Retina (tissue), 1 donor: ENCODE measurements at places on chromosomes 7 and 10.

DNA sequence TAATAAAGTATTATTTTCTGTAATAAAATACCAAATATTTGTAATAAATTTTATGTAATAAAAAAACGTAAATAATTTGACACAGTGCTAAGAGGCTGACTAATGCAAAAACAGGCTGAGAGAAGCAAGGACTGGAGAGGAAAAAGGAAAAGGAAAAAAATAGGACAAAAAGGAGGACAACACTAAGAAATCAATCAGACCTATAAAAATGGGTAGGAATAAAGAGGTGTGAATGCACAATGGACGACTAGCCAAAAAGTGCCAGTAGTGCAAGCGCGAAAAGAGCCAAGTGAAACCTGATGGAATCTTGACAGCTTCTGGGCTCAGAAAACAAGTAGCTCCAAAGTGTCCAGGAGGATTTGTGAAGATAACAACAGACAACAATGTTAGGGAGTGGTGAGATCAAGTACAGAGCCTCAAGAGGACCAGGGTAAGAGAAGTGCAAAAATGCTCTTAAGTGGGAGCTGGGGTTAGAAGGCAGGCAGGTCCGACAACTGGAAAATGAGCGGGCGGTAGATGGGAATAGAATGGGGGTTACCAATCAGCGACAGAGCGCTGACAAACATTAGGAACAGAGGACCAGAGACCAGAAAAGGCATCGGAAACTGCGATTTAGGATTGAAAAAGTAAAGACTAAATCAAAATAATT lies 1.2 kb downstream of the BRAF start:
- no peak for DNase-seq

- DNase-seq, result no peak
Observed at GRCh38 chr7:141232286-141233051, 158.6 kb downstream of the TMEM178B start.

DNA sequence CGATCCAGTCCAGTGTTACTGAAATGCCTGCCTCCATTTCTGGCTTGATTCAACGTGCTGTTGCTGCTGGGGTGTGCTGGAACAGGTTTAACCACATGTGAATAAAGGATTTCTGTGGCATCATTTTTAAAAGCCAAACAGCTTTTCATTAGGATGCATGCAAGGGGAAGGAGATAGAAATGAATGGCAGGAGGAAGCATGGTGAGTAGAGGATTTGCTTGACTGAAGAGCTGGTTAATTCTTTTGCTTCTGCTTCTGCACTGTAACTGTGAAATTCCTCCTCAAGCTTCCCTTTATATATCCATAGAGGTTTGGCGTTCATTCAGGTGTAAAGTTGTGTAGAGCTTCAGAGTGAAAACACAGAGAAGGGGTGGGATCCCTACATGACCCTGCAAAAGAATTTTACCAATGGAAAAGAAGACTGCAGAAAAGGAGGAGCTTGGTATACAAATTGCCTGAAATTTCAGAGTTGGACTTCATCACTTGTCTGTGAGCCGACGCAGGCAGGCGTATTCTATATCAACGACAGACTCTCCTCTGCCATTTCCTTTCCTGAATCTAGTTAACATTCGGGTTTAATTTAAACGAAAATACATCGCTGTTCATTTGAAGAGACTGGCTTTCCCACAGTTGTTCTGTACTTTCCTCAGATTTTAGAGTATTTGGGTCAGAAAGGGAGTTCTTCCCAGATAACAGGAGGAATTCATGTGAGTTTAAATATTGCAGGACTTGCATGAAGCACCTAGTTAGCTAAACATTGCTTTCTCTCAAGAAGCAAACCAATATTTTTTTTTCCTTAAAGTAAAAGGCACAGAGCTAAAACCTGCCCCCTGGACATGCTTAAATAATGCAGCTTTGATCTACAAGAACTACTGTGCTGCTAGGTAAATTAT lies at the start of gene SOSTDC1:
SOSTDC1 (minus strand) TSS at position 270 of the 893 bp plus-strand sequence; CDS start at position 200, 70 bp downstream.
- peak; percentile 56 for DNase-seq

DNA sequence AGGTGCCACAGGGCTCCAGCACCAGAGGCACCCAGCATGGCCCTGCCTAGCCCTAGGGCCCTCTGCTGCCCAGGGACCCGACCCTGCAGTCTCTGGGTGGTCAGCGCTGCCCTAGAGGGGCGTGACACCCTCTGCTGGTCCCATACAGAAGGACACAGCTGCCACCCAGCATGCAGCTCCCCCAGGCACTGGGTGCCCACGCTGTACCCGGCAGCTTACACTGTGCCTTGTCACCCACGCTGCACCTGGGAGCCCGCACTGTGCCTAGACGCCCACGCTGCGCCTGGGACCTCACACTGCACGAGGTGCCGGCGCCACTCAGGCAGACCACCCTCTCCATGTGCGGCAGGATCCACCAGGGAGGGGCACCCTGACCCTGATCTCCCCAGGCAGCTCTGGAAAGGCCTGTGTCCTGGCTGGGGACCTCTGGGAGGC lies 55.2 kb downstream of the PWWP2B start:
- no peak for DNase-seq

- no peak for DNase-seq
Observed at GRCh38 chr10:118843647-118844265, 89.0 kb upstream of the CACUL1 start.

GRCh38 chr10:8726084-8726778 lies 671.7 kb downstream of the GATA3 start:
- DNase-seq, result no peak

GRCh38 chr10:124999433-125000365 lies 57.8 kb downstream of the ZRANB1 start:
- DNase-seq, result no peak

DNA sequence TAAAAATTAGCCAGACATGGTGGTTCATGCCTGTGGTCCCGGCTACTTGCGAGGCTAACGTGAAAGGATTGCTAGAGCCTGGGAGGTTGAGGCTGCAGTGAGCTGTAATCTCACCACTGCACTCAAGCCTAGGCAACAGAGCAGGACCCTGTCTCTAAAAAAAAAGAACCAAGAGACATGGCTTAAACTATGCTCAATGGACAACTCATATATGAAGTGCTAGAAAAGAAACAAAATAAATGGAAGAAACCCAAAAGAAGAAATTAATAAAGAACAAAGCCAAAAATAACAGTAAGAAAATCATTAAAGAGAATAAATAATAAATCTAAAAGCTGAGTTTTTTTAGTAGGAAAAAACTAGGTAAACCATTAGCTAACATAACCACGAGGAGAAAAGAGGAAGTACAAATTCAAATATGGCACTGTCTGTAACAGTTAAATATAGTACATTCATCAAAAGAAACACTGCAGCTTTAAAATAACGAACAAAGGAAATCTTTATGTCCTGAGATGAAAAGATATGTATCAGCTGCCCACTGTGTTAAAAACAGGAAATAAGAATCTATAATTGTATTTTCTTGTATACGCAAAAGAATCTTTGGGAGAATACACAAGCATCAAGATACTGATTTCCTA lies 48.7 kb downstream of the UPF2 start:
- DNase-seq, result no peak

GRCh38 chr7:99679400-99680191 lies at the start of gene CYP3A5:
TSS of gene CYP3A5 (minus strand) at chr7:99679996. CDS start at chr7:99679896, 100 bp downstream.
- peak; percentile 6 for DNase-seq

DNA sequence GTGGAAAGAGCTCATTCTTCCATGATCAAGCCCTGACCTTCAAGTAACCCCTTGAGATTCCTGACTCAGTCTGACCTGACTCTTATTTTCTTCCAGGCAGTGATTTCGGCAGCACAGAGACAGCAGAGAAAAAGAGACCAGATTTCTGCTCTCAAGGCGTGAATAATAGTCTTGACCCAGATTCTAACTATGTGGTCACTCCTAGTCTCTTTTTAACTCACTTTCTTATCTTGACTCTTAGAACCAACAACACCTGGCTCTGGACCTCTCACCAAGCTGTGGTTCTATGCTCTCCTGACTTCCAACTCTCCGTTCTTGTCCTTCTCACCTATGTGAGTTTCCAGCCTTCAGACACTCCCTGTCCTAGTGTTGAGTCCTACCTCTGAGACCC lies 36.9 kb upstream of the KDM7A start:
- no peak for DNase-seq

DNA sequence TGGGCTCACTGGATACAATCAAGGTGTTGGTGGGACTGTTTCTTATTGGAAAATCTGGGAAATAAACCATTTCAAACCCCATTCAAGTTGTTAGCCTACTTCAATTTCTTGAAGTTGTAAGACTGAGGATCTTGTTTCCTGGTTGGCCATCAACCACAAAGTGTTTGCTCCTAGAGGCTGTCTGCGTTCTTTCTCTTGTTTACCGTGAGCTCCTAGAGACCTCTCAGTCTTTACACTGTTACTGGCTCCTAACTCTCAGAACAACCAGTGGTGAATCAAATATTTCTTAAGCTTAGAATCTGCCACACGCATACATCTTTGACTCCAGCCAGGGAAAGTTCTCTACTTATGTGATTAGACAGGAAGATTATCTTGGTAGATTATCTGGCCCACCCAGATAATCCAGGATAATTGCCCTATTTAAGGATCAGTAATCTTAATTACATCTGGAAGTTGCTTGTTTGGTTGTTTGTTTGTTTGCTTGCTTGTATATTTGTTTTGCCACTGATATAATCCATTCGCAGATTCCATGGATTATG lies 798.7 kb downstream of the IPMK start:
- DNase-seq, result no peak

- DNase-seq, result no peak
Observed at GRCh38 chr10:86362586-86363183, 3.9 kb downstream of the GRID1 start.

GRCh38 chr10:25745976-25746375 lies 188.1 kb upstream of the MYO3A start:
- no peak for DNase-seq

GRCh38 chr10:71212318-71213126 lies at the start of gene UNC5B:
TSS of gene UNC5B (plus strand) at chr10:71212570. CDS start at chr10:71212986, 416 bp downstream.
- DNase-seq, result peak; percentile 93

GRCh38 chr10:43053825-43054224 lies 23.0 kb upstream of the RET start:
- DNase-seq, result no peak

- no peak for DNase-seq
Observed at GRCh38 chr7:141123522-141123921, 49.7 kb downstream of the TMEM178B start.

DNA sequence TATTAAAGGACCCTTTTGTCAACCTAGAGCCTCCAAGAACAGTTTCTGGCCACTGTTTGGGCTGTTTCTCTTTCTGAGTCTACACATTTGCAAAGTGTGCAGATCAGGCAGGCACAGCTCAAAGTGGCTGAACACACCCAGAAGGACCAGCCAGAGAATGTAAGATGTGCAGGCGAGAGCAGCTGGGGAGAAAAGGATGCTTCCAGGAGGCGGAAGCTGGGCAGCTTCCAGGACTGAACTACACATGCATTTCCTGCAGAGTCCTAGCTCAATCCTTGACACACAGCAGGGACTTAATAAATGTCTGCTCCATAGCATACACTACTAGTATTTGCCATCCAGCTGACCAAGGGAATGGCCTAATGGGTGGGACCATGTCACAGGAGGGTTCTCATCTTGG lies 70.9 kb downstream of the CTBP2 start:
- no peak for DNase-seq
